Right kidney (tissue), 9 donors: ENCODE measurements at places on chromosomes 1 and 21.

GRCh38 chr21:37912616-37913015, 3.6 kb downstream of the KCNJ6 start:
- DNase-seq: no peak

GRCh38 chr1:77134359-77134758, 84.9 kb downstream of the PIGK start:
- DNase-seq: no peak

DNA sequence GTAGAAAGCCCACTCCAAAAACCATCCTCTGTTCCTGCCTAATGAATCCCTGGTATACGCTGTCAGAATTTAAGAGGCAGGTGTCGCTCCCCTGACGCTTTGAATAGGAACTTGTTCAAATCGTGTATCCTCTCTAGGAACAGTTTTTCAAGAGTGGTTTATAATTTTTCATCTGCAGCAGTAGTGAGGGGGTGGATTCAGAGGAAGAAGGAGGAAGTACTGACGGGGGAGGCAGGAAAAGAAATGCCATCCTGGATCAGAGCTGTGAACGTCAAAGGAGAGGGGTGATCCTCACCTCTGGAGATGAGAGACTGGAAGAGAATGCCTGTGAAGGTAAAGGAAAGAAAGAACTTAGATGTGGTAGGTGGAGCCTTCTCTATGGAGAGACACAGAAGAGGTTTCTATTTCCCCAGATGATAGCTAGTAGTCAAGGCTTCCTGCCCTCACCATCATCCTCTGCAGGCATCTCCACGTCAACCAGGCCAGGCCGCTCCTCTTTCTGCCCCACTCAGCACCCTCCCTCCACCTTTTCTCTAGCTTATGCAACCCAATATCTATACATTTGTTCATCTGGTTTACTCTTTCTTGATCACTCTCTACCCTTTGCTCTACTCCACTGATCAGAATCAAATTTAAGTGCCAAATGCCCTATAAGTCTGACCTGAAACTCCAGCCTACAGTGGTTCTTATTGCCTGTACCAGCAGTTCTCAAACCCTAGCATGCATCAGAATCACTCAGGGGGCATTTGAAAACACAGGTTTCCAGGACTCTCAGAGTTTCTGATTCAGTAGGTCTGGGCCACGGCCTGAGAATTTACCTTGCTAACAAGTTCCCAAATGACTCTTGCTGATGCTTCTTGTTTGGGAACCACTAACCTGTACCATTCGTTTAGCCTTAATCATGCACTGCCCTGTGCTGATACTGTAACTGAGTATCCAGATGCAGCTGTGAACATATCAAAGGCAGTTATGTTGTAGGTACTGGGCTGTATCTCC, 13.1 kb upstream of the BCL9 start:
- no peak for DNase-seq

DNA sequence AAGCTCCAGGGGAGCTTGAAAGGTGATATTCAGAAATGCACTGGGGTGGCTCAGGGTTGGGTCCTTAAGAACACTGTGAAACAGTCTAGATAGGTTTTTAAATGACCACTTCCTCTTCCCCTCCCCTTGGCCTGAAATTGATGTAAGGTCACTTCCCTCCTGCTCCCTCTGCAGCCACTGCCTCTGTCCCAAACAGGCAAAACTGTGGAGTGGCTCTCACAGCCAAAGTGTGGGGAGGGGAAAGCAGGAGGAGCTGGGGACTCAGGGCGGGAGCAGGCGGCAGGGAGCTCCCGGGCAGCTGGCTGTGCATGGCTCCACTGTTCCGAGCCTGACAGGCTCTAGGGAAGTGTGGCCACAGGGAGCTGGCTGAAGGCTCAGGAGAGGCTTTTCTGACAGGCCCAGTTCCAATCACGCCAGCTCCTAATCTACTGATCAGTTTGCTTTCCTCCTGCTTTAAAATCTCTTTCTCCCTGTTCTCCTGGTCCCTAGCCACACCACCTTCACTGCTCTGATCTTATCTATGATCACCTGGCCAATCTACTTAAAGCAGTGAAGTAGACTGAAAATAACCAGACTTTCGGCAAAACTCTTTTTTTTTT, 5.1 kb upstream of the CSRP1 start:
- peak; percentile 72 for DNase-seq

- DNase-seq: no peak
Measured at GRCh38 chr1:26412180-26412840, 1.7 kb downstream of the LIN28A start.

DNA sequence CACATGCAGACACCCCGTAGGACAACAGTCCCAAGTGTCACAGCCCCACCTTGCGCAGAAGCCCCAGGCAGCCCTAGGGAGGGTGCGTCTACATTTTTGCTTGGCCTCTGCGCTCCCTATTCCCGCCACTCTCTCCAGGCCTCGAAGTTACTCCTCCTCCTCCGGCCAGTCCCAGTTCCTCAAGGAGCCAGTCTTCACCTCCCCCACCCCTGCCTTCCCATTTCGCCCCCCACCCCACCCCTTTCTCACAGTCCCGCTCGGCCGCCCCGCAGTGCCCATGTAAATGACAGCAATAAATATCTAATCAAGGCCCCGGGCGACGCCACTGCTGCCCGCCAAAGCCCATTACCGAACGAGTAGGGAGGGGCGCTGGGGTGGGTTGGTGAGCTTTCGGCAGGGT, 3.2 kb downstream of the DMBX1 start:
- DNase-seq: no peak
